ENCODE measurements at places on chromosomes 16 and 17.

DNA sequence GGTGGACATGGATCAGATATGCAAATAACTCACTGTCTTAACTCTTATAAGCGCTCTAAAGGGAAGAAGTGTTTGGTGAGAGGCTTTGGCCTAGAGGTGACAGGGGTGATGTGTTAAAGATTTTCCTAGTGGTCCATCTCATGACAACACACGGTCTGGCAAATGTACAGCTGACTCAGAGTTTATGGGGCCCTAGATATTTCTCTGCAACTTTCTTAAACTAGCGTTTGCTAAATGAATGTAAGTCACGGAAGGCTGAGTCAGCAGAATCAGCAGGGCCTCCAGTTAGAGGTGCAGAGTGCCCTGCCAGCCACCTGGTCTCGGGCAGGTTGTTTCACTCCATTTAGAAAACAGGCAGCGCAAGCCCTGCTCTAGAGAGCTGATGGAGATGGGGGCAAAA, 40.1 kb downstream of the CLEC16A start:
- no peak for DNase-seq

GRCh38 chr17:81927152-81927652, 333 bp downstream of the MAFG start:
- no peak for DNase-seq

DNA sequence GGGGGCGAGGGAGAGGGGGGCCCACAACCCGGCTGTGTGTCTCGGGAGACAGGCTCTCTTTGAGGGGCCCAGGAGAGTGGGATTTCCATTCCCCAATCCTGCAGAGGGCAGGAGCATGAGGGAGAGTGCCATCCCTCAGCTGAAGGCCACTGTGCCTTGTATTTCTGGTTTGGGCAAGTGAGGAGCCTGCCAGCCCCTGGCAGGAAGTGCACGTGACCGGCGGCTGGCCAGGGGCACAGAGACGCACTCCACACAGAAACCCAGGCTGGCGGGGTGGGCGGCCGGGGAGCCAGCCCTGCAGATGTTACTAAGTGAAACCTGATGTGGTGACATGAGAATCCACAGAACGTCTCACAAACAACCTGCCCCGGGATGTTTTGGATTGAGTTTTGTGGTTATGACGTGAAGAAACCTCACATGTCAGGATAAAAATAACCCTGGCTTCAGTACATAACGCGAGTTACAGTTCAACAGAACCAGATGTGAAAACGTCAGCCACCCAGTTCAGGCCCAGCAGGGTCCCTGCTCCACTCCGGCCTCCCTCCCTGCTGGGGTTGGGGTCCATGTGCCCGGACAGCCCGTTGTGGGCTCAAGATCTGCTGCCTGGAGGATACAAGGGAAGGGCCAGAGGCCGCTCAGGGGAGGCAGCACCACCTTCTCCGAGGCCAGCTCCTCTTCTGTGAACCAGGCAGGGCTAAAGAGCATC, 51.7 kb upstream of the MTSS2 start:
- DNase-seq: no peak

DNA sequence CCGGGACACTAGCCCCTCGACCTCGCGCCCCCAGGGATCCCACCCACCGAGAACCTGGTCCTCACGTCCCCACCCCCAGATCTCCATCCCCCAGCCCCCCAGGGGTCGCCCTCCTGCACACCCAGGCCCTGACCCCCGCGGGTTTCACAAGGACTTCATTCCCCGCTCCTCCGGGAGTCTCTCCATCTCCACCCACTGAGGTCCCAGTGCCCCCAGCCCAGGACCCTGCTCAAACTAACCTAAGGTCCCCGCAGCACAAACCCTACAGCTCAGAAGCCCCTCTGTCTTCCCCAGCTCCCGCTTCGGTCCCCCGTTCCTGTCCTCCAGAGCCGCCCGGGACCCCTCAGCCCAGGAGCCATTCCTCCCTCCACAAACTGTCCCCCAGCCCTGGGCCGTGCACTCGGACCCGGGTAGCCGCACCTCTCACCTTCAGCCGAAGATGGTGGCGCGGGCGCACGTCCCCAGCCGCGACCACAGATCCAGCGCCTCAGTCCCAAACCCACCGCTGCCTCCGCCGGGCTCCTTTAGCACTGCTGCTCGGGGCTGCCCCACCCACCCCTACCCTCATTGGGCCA, at the start of gene MYH10:
Gene MYH10 (minus strand): TSS at position 499 of the 575 bp plus-strand sequence. CDS start 7,479 bp downstream, outside the sequence.
- DNase-seq: no peak

DNA sequence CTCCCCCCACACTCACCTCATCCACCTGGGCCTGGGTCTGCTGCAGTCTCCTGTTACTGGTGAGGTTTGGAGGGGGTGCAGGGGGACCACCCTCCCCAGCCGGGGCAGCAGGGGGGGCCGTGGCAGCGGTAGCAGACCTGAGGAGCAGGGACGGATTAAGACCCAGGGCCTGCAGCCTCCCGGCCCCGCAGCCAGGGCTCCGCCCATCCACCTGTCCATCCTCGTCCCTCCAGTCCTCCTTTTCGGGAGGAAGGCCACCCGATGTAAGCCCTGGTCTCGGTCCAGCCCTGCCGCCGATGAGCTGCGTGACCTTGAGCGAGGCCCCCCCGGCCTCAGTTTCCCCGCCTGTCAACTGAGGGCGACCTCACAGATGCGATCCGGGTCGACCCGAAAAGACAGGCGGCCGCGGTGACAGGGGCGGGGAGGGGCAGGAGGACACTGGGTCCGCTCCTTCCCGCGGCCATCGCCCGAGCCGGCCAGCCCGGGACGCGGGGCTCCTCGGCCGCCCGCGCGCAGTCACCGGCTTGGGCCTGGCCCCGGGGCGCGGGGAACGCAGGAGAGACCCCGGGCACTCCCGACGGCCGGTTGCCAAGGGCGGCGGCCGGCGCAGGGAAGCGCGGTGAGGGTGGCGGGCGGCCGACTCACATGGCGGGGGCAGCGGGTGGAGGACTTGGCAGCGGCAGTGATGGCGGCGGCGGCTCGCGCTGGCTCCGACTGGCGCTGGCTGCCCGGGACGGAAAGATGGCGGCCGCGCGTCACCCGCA, at the start of gene VAMP2:
Gene VAMP2 (minus strand): TSS at position 716 of the 764 bp plus-strand sequence. CDS start 69 bp downstream, at position 647.
- peak; percentile 44 for DNase-seq

- DNase-seq: no peak
Measured at GRCh38 chr16:77402672-77403071, 32.2 kb downstream of the ADAMTS18 start.

GRCh38 chr17:43690624-43691316, 29.0 kb upstream of the MEOX1 start:
- no peak for DNase-seq

DNA sequence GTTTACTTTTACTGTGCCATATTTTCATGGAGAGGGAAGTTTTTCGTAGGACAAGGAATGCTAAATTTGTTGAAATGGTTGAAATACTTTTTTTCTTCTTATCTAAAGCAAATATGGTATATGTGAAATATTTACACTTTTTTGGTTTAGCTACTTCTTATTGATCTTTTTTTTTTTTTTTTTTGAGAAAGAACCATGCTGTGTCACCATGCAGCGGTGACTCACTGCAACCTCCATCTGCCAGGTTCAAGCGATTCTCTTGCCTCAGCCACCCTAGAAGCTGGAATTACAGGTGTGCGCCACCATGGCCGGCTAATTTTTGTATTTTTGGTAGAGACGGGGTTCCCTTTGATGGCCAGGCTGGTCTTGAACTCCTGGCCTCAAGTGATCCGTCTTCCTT, 100.5 kb downstream of the FTO start:
- DNase-seq: no peak

DNA sequence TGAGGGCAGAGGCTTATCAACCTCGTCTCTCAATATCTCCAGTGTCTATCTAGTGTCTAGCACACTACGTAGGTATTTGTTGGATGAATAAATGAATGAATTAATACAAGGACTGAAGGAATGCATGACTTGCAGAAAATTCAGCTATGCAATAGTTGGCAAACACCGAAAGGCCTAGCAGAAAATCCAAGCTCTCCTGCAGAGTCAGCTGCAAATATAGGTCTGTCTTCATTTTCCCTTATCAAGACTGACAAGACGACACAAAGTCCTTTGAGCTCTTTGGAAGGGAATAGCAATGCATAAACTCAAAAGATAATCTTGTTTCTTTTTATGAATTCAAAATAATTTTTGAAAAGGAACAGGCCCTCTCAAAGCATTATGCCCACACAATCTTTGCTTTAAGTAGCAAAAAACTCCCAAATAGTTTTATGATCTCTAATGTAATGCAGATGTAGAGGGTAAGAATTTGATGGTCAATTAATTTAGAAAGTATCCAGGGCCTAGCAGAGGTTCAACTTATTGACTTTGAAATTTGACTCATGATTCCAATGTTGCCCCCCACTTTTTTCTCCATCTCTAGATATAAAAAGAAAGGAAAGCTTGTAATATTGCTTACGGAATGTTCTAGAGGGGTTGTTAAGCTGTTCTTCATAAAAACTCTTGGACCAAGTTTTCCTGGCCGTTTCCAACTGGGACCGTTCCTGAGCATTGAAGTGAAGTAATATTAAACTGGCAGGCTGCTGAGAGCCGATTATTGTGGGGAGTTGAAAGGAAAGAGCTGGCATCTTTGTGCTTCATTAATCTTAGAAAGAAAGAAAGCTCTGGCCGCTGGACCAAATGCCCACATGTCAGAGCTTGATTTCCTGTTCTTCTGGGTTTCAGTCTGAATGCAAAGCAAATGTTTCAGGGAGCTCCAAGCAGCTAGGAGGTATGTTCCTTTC, 227.3 kb downstream of the HS3ST3A1 start:
- no peak for DNase-seq

DNA sequence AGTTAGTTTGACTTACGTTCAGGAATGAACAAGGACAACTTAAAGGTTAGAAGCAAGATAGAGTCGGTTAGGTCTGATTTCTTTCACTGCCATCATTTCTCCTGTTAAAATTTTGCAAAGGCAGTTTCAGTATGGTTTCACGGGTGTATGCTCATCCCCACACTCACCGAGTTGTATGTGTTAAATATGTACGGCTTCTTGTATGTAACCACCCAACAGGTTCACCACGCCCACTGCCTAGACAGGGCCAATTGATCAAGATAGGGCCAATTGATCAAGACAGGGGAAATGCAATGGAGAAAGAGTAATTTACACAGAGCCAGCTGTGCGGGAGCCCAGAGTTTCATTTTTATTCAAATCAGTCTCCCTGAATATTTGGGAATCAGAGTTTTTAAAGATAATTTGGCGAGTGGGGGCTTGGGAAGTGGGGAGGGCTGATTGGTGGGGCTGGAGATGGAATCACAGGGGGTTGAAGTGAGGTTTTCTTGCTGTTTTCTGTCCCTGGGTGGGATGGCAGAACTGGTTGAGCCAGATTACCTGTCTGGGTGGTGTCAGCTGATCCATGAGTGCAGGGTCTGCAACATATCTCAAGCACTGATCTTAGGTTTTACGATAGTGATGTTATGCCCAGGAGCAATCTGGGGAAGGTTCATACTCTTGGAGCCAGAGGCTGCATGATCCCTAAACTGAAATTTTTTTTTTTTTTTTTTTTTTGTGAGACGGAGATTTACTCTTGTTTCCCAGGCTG, 62.4 kb upstream of the PLCG2 start:
- DNase-seq: no peak

- DNase-seq: no peak
Measured at GRCh38 chr16:19460397-19460796, 42.7 kb downstream of the TMC5 start.

DNA sequence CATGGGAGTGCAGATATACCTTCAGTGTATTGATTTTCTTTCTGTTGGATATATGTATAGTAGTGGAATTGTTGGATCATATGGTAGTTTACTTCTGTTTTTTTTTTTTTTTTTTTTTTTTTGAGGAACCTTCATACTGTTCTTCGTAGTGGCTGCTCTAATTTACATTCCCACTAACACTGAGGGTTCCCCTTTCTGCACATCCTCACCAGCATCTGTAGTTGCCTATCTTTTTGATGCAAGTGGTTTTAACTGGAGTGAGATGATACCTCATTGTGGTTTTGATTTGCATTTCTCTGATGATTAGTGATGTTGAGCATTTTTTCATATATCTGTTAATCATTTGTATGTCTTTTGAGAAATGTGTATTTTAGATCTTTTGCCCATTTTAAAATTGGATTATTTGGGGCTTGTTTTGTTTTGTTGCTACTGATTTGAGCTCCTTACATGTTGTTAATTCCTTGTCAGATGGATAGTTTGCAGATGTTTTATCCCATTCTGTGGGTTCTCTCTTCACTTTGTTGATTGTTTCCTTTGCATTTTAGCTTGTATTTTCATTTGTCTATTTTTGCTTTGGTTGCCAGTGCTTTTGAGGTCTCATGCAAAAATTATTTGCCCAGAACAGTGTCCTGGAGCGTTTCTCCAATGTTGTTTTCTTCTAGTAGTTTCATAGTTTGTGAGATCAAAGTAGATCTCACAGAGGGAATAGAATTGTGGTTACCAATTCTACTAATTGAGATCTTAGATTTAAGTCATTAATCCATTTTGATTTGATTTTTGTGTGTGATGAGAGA, 25.0 kb upstream of the BCAS3 start:
- DNase-seq: no peak

GRCh38 chr16:85798283-85798776, 1.0 kb downstream of the EMC8 start:
- no peak for DNase-seq

DNA sequence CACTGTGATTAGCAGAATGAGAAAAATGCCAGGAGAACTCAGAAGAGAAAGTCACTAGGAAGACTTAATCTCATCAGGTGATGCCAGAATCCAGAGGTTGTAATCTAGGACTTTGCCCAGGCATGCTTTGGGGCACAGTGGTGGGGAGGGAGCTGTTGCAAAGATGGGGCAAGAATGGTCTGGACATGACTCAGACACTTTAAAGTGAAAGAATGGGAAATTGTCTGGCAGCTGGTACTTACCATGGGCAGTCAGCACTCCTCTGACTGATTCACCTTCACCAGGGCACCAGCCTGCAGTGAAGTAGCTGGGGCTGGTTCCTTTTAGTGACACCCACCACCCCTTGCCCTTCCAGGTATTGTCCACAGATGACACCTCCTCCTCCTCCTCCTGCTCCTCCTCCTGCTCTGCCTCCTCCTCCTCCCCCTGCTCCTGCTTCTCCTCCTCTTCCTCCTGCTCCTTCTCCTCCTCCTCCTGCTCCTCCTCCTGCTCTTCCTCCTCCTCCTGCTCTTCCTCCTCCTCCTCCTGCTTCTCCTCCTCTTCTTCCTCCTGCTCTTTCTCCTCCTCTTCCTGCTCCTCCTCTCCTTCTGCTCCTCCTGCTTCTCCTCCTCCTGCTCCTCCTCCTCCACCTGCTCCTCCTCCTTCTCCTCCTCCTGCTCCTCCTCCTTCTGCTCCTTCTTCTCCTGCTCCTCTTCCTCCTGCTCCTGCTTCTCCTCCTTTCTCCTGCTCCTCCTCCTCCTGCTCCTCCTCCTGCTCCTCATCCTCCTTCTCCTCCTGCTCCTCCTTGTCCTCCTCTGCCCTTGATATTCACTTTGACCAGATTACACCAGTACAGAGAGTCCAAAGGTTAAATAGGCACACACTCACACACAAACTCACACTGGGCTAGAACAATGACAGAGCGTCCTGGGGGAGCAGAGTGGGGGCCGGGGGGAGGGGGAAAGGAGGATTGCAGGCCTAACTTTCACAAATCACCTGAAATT, at the start of gene CHD9NB:
Gene CHD9NB (minus strand): TSS at position 379 of the 983 bp plus-strand sequence. CDS start 8,739 bp downstream, outside the sequence.
- DNase-seq: no peak

DNA sequence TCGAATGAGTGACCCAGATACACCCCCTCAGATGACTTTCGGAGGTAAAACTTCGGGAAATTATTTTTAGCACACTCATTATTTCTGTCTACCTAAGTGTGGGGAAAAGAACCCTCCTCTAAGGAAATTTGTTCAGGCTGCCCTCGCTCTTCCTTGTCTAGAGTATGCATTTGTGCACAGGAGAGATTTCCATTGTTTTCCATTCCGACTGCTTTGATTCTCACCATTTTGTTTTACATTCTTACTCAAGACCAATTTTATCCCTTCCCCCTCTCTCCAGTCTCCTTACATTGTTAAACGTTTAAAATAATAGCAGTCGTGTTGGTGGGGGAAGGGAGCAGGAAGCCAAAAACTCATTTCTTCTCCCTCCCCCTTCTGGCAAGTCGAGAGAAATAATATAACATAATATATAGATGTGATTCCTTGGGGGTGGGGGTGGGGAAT, 1.5 kb upstream of the CHD3 start:
- DNase-seq: peak; percentile 75
